ENCODE measurements at places on chromosomes 12 and 14.
A peak's percentile ranks its signal among the peaks of the same experiment; 100 is the strongest.

DNA sequence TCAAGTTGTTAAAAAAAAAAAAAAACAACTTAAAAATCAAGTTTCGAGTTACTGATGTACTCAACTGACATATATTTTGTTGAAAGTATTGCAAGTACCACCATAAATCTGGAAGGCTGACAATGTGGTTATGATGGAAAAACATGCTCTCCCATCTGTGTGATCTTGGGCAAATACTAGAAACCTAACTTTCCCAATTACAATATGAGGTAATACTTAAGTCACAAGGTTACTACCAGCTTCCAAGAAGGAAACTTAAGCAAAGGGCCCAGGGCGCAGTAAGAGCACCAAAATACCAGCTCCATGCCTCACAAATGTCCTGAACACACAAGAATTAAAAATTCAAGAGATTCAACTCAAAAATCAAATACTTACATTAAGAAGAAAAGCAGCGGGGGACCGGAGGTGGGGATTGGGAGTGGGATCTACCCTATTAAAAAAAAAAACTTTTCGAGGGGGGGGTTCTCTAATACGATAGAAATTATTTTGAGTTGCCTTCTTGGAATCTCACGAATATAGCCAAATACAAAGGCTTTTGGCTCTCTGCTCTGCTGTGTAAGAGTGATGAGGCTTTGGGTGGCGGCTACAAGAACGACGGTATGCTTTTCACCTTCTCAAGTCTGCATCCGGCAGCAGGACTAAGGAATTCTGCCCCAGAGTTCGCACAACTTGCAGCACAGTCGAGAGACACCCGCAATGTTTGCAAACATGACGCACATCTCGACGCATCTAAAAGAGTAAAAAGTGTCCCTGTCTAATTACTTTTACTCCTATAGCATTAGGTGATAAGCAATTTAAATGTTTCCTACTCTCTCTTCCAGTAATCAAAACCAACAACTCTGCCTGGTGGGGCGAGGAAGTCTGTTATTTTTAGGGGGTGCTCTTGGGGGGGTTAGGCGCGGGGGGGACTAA lies 1.1 kb downstream of the SAV1 start:
- no peak for DNase-seq

- DNase-seq: no peak
Measured at GRCh38 chr14:54675236-54676128, 108.6 kb downstream of the SAMD4A start.

- DNase-seq: no peak
Measured at GRCh38 chr14:91352053-91352452, 65.6 kb downstream of the CCDC88C start.

- no peak for DNase-seq
Measured at GRCh38 chr12:44930972-44931600, 55.0 kb upstream of the NELL2 start.

GRCh38 chr12:98856897-98857540 lies 211.9 kb downstream of the APAF1 start:
- no peak for DNase-seq

GRCh38 chr14:54050759-54051158 lies 94.1 kb upstream of the BMP4 start:
- DNase-seq: peak; percentile 64

DNA sequence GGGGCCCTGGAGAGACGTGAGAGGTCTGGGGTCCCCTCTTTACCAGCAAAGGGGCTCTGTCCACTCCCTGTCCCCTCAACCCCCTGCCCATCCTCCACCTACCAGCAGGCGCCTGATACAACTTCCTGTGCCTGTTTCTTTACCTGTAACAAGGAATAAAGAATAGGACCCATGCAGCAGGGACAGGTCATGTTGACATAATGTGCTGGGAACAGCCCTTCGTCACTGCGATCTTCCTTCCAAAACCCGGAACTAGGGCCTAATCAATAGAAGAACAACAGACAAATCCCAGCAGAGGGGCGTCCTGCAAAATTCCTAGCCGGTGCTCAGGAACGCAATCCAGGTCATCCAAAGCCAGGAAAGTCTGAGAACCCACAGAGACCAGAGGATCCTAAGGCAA lies 32.1 kb downstream of the SCARB1 start:
- no peak for DNase-seq

DNA sequence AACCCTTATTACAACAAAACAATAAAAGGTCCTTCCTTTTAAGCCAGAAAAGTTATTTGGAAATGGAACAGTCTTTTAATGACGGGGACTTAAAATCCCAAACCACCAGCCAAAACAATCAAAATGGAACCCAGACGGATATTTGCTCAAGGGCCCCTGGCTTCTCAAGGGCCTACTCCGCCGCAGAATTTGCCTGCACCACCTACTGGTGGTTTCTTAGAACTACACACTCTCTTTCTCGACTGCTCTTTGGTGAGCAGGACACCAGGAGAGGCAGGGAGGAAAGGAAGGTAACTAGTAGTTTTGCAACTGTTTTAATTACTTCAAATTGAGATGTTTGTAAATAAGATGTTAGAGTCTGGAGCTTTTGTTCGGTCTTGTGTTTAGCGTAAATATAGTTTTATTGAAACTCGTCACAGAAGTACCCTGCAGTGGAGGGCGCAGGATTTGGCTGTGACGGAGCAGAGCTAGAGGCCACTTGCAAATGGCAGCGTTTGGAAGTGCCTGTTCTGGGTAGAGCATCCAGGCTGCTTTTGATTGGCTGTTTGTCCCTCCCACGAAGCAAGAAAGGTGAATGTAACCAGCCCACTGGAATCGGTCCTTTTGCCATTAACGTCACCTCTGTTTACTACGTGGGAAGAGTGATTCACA lies 238.5 kb downstream of the CACNA1C start:
- no peak for DNase-seq

DNA sequence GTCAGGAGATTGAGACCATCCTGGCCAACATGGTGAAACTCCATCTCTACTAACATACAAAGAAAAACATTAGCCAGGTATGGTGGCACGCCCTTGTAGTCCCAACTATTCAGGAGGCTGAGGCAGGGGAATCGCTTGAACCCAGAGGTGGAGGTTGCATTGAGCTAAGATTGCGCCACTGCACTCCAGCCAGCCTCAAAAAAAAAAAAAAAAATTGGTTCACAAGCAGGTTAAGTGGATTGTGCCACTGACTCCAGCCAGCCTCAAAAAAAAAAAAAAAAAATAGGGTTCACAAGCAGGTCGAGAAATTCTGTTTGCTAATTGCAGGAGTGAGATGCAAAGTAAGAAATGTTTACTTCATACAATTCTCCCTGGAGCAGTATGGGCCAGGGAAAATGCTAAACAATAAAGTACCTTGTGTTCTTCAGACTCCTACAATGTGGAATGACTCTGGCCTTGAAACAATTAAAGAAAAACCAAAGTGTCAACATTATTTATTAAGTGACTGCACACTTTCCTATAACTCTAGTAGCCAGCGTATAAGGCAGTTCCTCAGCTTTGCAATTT lies 6.1 kb downstream of the EDDM3B start:
- no peak for DNase-seq

GRCh38 chr12:72677846-72678245 lies 405.7 kb downstream of the TRHDE start:
- DNase-seq: no peak

All from posterior cingulate gyrus (tissue), 11 donors.